Stimulated activated CD8-positive, alpha-beta memory T cell treated with anti-CD3 and anti-CD28 coated beads, Interleukin-15, amount 100 ng/mL, for 4 hours (primary cell): ENCODE measurements at places on chromosomes 1 and 21.

DNA sequence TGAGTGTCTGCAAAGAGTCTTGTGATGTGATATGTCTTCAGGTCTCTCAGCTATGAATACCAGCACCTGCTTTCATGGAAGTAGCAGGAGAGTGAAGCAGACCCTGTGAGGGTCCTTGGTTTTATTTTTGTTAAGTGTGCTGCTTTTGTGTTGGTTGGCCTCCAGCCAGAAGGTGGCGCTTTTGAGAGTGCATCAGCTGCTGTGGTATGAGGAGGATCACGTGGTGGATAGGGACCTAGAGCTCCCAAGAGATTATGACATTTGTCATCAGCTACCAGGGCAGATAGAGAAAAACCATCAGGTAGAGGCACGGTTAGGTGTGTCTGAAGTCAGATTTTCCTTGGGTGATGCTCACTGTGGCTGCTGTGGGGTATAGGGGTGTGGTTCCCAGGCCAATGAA, 1232.1 kb downstream of the MRPL39 start:
- no peak for DNase-seq

- DNase-seq = no peak
These were observed 31.7 kb upstream of the RGS16 start for GRCh38 chr1:182635871-182636270.

DNA sequence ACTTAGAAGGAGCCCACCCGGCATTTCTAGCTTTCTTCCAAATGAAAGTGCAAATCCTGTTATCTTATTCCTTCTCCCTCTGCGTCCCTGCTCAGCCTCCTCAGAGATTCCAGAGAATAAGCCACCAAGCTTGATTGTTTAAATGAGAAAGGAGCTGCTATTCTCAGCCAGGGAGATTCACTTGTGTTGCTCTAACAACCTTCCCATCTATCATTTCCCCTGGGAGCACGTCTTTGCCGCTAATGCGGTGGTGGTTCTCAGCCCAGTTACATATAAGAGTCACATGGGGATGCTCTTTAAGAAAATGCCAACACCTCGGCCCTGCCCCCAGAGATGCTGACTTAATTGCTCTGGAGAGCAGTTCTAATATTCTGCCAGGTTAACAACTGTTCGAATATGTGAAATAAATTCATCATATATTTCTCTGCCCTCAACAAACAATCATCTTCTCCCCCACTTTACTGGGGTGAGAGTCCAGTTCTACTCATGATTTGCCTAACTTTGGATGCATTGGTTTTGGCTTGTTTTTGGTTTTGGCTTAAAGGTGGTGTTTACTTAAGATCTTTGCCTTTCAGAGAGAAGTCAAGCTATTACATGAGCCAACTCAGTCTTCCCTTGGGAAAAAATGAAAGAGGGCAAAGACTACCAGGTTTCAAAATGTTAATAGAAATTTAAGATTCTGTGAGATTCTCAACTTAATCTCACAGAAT, 213.9 kb downstream of the SEC16B start:
- DNase-seq = no peak

- no peak for DNase-seq
These were observed 86.1 kb downstream of the SLC16A1 start for GRCh38 chr1:112869895-112870294.

- no peak for DNase-seq
These were observed 76.3 kb downstream of the UCK2 start for GRCh38 chr1:165903672-165904071.

DNA sequence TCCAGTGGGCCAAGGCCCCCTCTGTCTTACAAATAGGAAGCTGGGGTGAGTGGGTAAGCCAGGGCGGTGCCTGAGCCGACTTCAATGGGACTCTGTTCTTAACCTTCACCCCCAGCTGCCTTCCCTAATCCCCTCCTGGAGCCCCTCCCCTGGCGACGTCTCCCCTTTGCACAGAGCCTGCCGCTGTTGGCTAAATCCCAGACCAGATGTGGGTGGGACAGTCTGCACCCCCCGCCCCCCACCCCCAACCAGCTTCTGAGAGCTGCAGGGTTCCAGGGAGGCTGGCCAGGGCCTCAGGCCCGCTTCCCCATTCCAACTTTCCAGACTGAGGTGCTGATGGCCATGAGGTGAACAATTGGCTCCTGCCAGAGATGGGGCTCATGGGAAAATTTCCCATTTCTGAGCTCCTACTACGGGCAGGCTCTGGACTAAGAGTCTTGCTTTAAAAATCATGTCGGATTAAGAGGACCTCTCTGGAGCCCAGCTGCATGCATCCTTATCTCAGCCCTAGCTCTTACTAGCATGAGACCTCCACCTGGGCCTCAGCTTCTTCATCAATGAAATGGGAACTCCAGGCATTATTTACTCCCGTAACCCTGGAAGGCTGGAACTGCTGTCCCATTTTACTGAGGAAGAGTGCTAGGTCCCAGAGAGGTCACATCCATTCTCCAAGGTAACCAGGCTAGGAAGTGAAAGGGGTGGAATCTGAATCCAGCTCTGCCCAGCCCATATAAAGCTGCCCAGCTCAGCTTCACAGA, 6.4 kb downstream of the COL8A2 start:
- DNase-seq = no peak

GRCh38 chr1:53654216-53655210, 84.5 kb downstream of the GLIS1 start:
- no peak for DNase-seq

DNA sequence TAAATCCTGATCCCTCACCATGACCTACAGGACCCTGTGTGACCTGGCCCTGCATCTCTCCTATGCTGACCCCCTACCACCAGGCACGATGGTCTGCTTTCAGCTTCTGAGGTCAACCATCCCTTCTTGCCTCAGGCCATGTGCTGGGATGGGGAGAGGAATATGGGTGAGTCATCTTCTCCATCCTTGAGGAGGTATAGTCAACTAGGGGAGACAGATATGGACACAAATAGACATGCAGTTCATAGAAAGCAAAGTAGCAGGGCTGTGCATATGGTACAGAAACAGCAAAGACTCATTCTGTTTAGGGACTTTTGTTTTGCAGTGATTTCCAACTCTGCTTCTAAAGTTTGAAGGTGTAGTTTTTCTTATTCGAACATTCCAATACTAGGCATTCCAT, 250.8 kb upstream of the FGGY start:
- no peak for DNase-seq

DNA sequence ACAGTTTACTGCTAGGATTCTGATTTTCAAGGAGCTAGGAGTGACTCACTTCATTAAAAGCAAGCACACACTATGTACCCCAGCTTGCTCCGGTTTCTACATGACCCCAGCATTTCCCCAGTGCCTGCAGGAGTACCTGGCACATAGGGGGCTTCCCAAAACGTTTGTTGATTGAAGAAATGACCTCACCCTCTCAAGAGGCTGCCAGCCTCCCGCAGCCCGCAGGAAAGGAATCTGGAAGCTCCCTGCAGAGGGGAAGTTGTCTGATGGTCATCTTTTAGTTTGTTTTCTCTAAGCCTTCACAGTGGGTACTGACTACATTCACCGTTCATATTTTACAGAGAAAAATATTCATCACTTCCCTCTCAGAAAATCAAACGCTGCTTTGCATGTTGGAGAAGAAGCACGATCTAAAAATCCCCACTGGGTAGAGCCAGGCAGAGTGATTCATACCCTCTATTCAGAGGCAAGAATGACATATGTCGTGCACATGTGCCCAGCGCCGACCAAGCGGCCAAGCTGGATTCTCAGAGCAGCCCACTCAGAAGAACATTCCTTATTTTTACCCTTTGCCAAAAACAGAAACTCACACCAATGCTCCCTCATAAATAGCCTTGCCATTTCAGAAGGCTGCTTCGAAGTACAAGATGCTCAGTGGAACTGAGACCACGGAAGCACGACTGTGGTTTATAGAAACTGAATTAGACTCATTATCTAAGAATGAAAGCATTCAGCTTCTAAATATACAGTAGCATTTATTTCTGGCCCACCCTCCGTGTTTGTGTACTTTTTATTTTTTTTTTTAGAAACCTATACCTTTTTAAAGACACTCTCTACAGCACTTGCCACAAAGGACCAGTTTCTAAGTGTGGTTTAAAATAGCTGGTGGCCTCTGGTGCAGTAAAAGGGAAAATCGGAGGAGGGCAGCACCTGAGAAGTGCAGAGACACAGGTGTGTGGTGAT, 143.2 kb downstream of the MIS18A start:
- no peak for DNase-seq

DNA sequence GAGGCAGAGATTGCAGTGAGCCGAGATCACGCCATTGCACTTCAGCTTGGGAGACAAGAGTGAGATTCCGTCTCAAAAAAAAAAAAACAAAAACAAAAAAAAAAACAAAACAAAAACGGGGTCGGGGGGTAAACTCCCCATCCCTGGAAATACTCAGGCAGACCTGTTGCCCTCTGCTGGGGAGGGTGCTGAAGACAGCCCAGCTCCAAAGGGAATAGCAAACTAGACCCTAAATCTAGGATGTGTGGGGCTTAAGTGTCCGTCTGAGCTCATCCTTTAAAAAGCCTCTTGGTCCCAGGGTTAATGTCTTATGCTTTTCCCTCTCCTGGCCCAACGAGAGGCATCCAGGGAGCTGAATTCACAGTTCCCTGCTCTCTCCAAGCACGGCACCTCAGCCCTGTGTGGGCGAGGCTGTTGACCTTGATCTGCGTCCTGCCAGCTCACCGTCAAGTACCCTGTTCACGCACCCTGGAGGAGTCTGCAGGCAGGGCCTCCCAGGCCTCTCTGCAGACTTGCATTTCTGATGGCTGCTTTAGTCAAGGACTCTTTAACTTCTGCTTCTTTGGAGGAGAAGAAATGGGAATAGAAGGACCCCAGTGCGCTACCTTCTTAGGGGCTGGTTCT, 22.3 kb downstream of the KCND3 start:
- no peak for DNase-seq

- DNase-seq = no peak
These were observed 5.4 kb upstream of the NMNAT2 start for GRCh38 chr1:183423541-183423940.

DNA sequence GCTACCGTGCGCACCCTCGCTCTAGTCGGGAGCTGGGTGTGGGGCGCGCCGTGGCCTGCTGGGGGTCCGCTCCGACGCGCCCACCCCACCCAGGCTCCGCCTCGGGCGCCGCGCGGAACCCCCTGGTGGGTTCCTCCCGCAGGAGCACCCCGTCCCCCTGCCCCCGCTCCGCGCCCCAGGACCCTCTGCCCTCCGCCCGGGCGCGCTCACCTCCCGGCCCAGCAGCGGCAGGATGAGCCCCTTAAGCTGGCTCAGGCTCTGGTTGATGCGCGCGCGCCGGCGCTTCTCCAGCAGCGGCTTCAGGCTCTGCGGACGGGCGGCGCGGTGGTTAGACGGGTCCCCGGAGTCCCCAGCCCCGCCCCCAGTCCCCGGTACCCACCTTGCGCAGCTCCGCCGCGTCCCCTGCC, 319 bp downstream of the HES2 start:
- no peak for DNase-seq

- DNase-seq = no peak
These were observed 25.7 kb downstream of the PMVK start for GRCh38 chr1:154910851-154911250.

GRCh38 chr1:31380181-31380580, 7.3 kb upstream of the FABP3 start:
- no peak for DNase-seq

- no peak for DNase-seq
These were observed 20.3 kb downstream of the TSPAN2 start for GRCh38 chr1:115068826-115069585.

DNA sequence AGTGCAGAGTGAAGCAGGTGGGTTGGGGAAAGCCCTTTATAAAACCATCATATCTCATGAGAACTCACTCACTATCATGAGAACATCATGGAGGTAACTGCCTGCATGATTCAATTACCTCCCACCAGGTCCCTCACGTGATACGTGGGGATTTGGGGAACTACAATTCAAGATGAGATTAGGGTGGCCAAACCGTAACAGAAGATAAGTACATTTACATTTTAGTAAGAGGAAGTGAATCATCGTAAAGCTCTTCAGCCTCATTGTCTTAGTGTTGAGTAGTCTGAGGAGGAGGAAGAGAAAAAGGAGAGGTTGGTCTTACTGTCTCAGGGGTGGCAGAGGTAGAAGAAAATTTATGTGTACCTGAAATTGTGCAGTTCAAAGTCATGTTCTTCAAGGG, 1053.4 kb upstream of the ADGRL4 start:
- DNase-seq = no peak

GRCh38 chr1:58768971-58769808, 14.7 kb downstream of the JUN start:
- DNase-seq = no peak

DNA sequence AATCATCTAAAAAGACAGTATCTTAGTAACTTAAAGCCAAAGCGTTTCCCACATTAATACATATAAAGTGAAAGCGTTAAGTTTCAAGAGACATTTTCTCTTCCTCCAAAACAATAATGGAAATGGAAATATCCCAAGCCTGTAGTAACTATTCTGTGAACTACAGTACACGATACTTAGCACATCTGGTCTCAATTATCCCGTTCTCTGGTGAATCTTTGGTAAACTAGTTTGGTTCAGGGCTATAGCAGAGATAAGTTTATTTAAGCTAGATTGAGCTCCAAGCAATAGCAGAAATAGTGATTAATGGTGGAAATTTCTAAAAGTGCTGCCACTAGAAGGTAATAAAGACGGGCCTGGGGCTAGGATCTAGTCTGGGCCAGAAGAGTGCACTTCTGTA, 55.2 kb downstream of the PCNX2 start:
- DNase-seq = no peak

GRCh38 chr1:6041432-6042062, 4.1 kb upstream of the KCNAB2 start:
- no peak for DNase-seq

DNA sequence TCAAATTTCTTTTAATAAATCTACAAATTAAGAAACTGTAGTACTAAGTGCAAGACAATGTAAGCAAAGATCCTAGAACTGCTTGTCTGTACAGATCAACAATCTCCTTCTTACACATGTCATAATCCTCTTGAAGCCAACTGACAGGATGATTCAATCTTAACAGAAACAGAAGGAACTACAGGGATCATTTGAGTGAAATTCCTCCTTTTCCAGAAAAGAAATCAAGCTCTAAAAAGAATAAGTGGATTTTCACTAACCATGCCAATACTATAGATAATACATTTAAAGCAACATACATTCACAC, 53.2 kb downstream of the RAB3GAP2 start:
- DNase-seq = no peak

DNA sequence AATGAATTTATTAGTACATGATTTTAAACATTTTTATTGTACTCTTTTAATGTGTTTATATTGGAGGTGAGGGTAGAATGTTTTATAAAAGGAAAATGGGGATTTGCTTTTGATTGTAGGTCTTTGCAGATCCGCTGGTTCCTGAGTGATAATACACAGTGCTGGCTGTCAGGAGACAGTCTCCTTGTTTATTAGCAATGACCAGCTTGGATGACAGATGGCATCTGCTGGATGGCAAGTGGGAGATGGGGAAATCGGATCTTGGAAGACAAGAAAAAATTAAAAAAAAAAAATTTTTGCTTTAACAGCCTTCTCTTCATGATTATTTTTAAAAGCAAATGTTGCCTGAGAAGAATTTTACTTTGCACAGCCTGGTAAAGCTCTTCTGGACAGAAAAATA, 4.4 kb upstream of the PHTF1 start:
- no peak for DNase-seq
